ENCODE measurements at places on chromosomes 16 and 17. TPM values are rescaled to one million over a fixed set of nuclear protein-coding genes. Genes with fewer than 3 reads are reported as not detected.

Gene LUC7L3
- total RNA-seq, result 76.3 TPM

Gene MMP25
- 0.58 TPM for total RNA-seq

Gene ERCC4
- total RNA-seq, result 10.4 TPM

Gene SLC6A4
- total RNA-seq, result 0.13 TPM

Gene IRX5
- 0.35 TPM for total RNA-seq

Gene CCDC200
- total RNA-seq, result not detected

Gene OR1A1
- total RNA-seq, result not detected

DNA sequence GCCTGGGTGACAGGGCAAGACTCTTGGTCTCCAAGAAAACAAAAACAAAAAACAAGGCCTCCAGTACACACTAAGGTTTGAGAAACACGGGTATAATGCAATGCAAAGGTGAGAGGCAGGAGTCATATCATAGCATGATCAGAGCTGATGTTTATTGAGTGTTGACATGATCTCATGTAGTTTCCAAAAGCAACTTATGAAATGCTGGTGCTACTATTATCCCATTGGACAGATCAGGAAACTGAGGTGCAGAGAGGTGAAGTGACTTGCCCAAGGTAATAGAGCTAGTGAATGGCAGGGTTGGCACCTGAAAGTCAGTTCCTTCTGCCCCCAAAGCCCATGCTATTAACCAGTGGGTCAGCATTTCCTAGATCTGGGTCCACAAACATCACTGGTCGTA is 3.1 kb upstream of the NPIPB7 start:
- H3K27me3 ChIP-seq, result no peaks in the 10 kb centered on the region
- no peak for DNase-seq
- H3K36me3 ChIP-seq, result peaks cover 31% of the 10 kb centered on the region
- H3K4me3 ChIP-seq, result no peak overlapping the region
- H3K27ac ChIP-seq, result no peak overlapping the region

- no peak for DNase-seq
- H3K4me3 ChIP-seq, result no peak overlapping the region
- peaks cover 16% of the 10 kb centered on the region for H3K4me1 ChIP-seq
- H3K27me3 ChIP-seq, result peaks cover 92% of the 10 kb centered on the region
- H3K27ac ChIP-seq, result no peak overlapping the region
Measured at GRCh38 chr16:55328611-55329569, 4.9 kb downstream of the IRX6 start.

GRCh38 chr17:83127431-83128160 is 48.2 kb downstream of the METRNL start:
- no peak for DNase-seq
- peaks cover 10% of the 10 kb centered on the region for H3K4me1 ChIP-seq
- peaks cover 25% of the 10 kb centered on the region for H3K27me3 ChIP-seq
- H3K27ac ChIP-seq, result no peak overlapping the region
- no peak overlapping the region for H3K4me3 ChIP-seq
- no peaks in the 10 kb centered on the region for H3K36me3 ChIP-seq

- H3K27ac ChIP-seq, result no peak overlapping the region
- H3K4me1 ChIP-seq, result no peaks in the 10 kb centered on the region
- H3K36me3 ChIP-seq, result no peaks in the 10 kb centered on the region
- no peak overlapping the region for H3K4me3 ChIP-seq
- no peaks in the 10 kb centered on the region for H3K27me3 ChIP-seq
- no peak for DNase-seq
Measured at GRCh38 chr17:39123627-39124026, 27.8 kb downstream of the PLXDC1 start.

- H3K36me3 ChIP-seq, result peaks cover 76% of the 10 kb centered on the region
- DNase-seq, result no peak
- H3K27me3 ChIP-seq, result no peaks in the 10 kb centered on the region
- H3K27ac ChIP-seq, result no peak overlapping the region
- H3K4me1 ChIP-seq, result peaks cover 16% of the 10 kb centered on the region
- H3K4me3 ChIP-seq, result no peak overlapping the region
Measured at GRCh38 chr17:82081546-82081945, 15.9 kb upstream of the DUS1L start.

- DNase-seq, result no peak
- peaks cover 13% of the 10 kb centered on the region for H3K4me1 ChIP-seq
- no peak overlapping the region for H3K4me3 ChIP-seq
- no peak overlapping the region for H3K27ac ChIP-seq
- no peaks in the 10 kb centered on the region for H3K36me3 ChIP-seq
Measured at GRCh38 chr16:65392806-65393565, 271.1 kb upstream of the CDH11 start.

- no peaks in the 10 kb centered on the region for H3K4me1 ChIP-seq
- no peak overlapping the region for H3K4me3 ChIP-seq
- no peak for DNase-seq
- H3K36me3 ChIP-seq, result peaks cover 82% of the 10 kb centered on the region
- H3K27ac ChIP-seq, result no peak overlapping the region
Measured at GRCh38 chr17:63688396-63689020, 11.4 kb downstream of the LIMD2 start.

DNA sequence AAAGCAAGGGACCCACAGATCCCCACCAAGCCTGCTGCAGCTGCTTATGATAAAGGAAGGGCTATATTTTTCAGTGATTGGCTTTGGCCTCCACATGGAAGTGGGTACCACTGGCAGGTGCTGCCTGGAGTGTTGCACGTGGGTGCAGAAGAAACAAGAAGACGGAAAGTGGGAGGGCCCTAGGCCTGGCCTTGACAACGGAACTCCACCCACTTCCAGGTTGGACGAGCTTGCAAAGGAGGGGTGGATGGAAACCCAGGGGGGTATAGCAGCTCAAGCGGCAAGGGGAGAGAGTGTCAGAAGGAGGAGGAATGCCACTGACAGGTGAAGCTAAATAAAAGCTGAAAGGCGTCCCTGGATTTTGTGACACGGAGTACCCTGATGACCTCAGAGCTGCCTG is 20.3 kb downstream of the TRIM25 start:
- no peaks in the 10 kb centered on the region for H3K4me1 ChIP-seq
- peaks cover 80% of the 10 kb centered on the region for H3K36me3 ChIP-seq
- H3K27me3 ChIP-seq, result no peaks in the 10 kb centered on the region
- no peak for DNase-seq
- H3K4me3 ChIP-seq, result no peak overlapping the region

- no peak overlapping the region for H3K27ac ChIP-seq
- peaks cover 45% of the 10 kb centered on the region for H3K27me3 ChIP-seq
- peaks cover 17% of the 10 kb centered on the region for H3K4me1 ChIP-seq
- DNase-seq, result no peak
Measured at GRCh38 chr17:44386182-44386525, 3.3 kb downstream of the ITGA2B start.

- no peak overlapping the region for H3K27ac ChIP-seq
- DNase-seq, result no peak
- H3K4me1 ChIP-seq, result peaks cover 12% of the 10 kb centered on the region
- no peaks in the 10 kb centered on the region for H3K27me3 ChIP-seq
- no peaks in the 10 kb centered on the region for H3K36me3 ChIP-seq
- no peak overlapping the region for H3K4me3 ChIP-seq
Measured at GRCh38 chr17:59415397-59415796, 83.9 kb downstream of the YPEL2 start.
